ENCODE measurements at places on chromosomes 12 and 14.

GRCh38 chr12:125330645-125331341 lies 265.6 kb downstream of the AACS start:
- peak; percentile 71 for DNase-seq

DNA sequence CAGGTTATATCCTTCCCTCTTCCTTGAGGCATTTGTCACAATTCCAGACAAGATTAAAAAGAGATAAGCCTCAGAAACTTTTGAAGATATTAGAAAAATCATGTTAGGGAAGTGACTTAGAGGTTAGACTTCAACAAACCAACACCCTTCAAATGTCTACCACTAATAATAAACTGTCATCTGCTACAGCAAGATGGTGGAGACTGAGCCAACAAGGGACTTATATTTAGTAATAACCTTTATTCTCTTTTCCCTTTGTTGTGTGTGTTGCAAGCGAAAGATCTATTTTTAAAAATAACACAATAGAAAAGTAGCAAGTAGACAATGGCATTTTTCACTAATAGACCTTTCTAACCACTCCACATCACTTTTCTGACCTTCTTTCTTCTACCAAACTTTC lies 28.6 kb downstream of the PRICKLE1 start:
- DNase-seq = no peak

DNA sequence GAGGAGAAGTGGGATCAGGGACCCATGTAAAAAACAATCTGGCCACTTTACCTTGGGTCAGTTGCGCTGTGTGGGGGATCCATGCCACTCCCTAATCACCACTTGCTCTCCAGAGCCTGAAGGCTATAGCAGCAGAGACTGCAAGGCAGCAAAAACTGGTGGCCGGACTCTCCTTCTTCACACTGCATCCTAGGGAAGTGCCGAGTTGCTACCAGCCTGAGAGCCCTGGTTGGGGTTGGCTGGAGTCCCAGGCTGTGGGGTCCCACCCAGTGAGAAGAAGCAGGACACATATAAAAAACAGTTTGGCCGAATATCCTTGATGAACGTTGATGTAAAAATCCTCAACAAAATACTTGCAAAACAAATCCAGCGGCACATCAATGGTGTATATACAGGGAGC lies 341.2 kb downstream of the AEBP2 start:
- DNase-seq = no peak

DNA sequence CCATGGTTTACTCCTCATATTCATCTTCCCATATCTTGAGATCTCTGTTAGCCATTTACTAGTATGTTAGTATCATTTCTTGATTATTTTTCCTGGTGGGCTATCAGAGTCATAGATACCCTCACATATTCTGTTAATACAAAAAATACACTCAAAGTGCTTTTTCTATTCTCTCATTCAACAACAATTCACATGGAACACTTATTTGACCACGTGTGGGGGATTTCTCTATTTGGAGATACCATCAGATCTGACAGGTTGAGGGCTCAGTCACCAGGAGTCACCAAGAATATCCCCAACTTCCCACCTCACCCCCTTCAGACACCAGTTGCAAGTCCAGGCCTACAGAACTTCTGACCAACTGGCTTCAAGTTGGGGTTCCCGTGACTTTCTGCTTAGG lies 51.9 kb upstream of the A2ML1 start:
- DNase-seq = no peak

DNA sequence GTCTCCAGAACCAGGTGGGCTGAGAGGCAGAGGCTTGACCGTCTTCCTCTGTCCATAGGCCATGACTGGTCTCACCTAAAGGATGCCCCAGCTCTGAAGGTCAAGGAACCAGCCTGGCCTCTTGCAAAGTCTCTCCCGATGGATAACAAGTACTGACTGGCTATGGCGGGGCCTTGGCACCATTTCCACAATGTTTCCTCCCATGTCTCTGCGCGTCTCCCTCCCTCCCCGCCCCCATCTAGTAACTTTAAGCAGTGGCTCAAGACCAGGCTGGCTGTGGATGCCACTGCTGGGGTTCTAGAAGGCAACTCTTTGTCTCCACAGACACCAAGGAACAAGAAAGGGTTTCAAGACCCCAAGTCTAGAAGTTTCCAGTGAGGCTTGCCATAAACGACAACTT lies 275.5 kb downstream of the DPF3 start:
- no peak for DNase-seq

DNA sequence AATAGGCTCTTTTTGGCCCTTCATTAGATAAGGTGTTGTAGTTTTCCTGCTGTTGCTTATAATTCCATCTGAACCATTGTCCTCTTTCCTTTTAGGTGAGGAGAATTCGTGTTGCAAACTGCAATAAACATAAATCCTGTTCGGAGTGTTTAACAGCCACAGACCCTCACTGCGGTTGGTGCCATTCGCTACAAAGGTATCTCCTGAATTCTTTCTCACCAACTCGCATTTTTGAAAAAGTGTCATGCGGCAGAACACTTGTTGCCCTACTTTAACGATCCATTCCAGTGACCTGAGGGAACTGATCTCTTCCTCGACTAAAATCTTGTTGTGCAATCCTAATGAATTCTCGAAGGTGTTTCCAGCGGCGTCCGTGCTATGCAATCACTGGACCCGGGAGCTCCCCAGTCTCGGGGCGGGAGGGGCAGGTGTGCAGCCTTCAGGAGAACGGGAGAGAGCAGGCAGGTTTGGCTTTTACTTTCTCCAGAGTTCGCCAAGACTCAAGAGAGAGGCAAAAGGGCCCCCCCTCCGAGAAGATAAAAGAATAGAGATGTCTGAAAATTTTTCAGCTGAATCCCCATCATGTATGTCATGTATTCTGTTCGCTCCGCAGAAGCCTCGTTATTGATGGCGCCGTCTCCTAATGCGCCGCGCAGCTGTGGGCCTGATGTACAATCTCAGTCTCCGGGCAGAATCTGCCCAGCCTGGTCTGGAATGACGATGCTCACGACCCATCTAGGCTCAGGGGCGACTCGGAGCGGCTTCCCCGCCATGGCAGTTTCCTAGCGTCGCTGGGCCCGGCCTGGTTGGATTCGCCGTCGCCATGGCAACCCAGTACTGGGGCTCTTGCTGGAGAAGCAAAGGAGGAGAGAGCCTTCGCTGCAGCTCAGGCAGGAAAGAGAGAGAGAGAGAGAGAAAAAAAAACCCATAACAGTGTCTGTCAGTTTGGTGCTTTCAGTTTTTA lies 38.2 kb downstream of the PLXNC1 start:
- peak; percentile 59 for DNase-seq

DNA sequence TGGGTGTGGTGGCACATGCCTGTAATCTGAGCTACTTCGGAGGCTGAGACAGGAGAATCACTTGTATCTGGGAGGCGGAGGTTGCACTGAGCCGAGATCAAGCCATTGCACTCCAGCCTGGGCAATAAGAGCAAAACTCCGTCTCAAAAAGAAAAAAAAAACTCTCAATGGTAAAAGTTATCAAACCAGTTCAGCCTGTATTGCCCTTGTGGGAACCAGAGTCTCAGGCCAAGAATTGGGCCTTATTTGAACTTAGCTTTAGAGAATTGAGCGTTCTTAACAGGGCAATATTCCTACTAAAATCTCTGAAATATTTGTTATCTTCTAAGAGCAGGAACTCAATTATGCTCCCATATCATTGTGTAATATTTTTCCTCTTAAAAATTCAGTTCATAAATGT lies 7.7 kb upstream of the MDM2 start:
- DNase-seq = no peak

All from A673 (cell line).